B cell (primary cell): ENCODE measurements at places on chromosomes 7 and 10.

- DNase-seq, result no peak
Measured at GRCh38 chr10:59668096-59668495, 41.6 kb downstream of the SLC16A9 start.

DNA sequence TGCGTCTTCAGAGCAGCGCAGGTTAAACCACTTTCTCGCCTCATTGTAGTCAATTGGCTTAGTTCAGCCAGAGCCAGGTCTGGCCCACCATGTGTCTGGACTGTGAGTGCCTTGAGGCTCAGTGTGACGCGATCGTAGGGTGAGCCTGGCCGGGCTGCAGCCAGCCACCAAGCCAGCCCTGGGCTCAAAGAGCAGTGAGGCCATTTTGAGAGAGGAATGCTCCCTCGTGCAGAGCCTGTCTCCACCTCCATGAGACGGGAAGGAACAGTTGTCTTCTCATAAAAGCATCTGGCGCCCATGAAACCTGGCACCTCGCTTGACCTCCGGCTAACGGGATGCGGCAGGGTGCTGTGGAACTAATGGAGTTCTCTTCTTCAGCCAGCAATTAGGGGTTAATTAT is 34.5 kb downstream of the LHPP start:
- no peak for DNase-seq

DNA sequence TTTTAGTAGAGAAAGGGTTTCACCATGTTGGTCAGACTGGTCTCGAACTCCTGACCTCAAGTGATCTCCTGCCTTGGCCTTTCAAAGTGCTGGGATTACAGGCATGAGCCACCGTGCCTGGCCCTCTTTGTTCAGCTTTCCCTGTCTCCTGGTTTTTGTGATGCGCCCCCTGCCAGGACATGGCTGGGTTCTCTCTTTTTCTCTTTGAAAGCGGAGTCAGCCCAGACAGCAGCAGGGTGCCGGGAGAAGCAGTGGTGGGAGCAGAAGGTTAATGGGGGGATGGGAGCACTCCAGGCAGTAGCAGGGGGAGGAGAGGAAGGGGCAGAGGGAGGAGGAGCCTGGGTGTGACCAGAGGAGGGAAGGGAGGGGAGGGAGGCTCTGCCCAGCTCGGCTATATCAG is 1.8 kb downstream of the MUC3A start:
- DNase-seq, result no peak

GRCh38 chr7:118325450-118325808 is 100.9 kb downstream of the ANKRD7 start:
- no peak for DNase-seq

GRCh38 chr10:95352684-95353083 is 61.9 kb upstream of the PDLIM1 start:
- no peak for DNase-seq
